ENCODE measurements at places on chromosomes 7 and 10.

DNA sequence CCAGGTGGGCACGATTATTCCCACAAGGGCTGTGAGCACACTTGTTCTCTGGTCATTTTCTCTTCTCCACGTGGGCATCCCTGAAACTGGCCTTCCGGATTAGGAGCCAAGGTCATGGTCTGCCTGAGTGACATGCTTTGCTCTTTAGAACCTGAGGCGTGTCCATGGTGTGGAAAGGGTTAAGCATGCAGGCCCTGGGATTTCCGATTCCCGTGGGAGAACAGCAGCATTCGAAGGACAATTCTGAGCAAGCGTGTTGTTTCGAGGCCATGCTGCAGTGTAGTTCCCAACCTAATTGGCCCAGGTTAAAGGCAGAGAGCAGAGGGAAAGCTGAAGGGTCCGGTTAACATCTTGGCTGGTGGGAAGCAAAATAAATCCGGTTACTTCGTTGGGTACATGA is 245.9 kb downstream of the SKAP2 start:
- no peak for DNase-seq

DNA sequence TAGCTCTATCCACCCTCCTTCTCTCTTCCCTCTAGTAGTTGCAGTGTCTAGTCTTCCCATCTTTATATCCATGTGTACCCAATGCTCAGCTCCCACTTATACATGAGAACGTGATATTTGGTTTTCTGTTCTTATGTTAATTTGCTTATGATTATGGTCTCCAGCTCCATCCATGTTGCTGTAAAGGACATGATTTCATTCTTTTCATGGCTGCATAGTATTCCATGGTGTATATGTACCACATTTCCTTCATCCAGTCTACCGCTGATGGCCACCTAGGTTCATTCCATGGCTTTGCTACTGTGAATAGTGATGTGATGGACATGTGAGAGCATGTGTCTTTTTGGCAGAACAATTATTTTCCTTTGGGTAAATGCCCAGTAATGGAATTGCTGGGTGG is 6.5 kb downstream of the PRSS2 start:
- DNase-seq = no peak

GRCh38 chr7:80770675-80771081 is 132.2 kb downstream of the CD36 start:
- DNase-seq = no peak

- no peak for DNase-seq
Observed at GRCh38 chr7:100394077-100394476, 20.8 kb downstream of the PILRA start.

DNA sequence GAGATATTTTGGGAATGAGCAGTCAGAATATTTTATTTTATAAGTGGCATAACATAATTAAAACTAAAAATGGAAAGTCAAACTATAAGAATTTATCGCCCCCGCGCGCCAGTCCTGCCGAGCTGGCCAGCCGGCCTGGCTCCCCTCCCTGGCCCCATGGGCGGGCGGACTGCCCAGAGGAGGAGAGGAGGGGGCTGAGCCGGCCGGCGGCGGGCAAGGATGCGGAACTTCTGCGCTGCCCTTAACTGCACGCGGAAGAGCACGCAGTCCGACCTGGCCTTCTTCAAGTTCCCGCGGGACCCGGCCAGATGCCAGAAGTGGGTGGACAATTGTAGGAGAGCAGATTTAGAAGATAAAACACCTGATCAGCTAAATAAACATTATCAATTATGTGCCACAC is 96.8 kb downstream of the DKK1 start:
- DNase-seq = no peak

- no peak for DNase-seq
Observed at GRCh38 chr10:88725798-88726197, 19.7 kb downstream of the LIPK start.

- DNase-seq = no peak
Observed at GRCh38 chr10:47079204-47079580, 168.0 kb downstream of the PTPN20 start.

- no peak for DNase-seq
Observed at GRCh38 chr10:69459893-69460575, 8.8 kb downstream of the TSPAN15 start.

GRCh38 chr10:15158448-15158847 is 10.0 kb downstream of the NMT2 start:
- DNase-seq = no peak

DNA sequence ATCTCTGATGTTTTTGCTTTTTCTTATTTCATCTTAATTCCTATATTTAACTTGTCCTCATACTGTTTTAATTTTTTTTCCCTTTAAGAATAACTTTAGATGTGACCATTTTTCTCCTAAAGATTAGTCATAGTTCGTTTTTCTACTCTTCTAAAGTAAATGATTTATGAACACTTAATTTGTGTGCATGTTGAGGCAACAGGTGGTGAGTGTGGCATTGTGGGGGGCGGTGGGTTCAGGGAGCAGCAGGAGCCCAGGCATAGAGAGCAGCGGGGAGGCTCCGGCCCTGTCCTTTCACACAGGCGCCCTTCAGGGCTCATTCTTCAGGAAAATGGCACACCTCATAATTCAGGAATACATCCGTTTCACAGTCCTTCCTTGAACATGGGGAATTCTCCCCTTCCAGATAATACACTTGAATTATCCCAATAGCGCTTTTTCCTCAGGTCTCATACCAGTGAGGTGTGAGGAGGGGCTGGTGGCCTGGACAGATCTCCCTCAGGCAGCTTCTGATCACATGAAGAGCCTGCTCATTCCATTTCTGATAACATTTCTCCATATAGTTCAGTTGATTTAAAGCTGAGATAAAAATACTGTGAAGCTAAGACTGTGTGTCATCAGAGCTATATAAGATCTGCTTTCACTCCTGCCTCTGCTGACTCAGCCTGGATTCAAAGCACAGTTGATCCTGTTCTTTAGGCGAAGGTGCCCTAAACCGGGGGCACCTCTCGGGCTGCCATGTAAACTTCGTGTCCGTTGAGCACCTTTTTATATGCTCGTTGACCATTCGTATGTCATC is 40.2 kb downstream of the CUL1 start:
- no peak for DNase-seq

DNA sequence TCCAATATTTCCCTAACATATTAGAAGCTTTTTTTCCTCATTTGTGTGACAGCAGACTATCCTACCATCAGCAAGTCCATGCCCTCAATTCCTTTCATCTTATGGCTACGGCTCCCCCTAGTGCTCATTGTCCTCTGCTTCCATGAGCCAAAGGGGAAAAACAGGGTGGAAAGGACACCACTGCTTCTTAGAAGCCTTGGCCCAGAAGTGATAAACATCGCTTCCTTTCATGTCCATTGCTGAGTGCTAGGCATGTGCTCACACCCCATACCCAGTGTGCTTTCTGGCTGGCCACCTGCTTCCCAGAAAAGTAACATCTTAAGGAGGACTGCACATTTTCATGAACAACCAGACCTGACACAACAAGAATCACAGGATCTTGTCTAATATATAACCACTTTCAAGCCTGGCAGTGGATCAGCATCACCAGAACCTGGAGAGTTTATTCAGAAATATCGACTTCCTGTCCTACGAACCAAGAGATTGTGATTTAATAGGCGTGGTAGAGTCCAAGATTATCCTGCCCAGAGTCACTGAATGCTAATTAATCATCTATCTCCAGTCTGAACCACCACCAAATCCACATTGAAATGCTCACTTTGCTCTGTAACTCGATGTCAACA is 650.5 kb upstream of the SORCS1 start:
- no peak for DNase-seq

- no peak for DNase-seq
Observed at GRCh38 chr10:62019685-62020359, 118.3 kb downstream of the ARID5B start.

DNA sequence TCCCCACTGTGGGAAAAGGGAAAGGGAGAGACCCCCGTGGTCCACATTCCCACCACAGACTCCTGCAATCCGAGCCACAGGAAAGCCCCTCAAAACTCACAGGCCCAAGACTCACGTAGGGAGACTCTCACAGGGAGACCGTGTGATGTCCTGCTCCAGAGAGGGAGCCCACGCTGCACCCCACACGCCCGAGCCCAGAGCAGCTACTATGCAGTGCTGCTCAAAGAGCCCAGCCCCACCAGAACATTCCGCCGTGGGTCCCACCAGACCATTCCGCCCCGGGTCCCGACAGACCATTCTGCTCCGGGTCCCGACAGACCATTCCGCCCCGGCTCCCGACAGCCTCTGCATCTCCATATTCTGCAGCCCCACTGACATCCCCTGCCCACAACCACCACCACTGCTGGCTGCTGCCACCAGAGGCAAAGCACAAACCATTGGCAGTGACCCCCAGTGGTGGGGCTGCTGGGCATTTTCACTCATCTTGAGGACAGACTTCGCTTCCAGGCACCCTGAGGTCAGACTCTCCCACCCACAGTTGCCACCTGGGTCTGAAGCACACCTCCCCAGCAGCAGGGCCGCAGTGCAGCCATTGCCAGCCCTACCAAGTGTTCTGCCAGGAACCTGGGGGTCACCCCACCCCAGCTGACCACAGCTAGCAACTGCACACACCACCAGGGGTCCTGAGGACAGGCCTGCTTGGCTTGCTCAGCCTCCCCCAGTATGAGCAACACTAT is 625.4 kb upstream of the FOXK1 start:
- no peak for DNase-seq

GRCh38 chr10:87696922-87697745 is 37.5 kb downstream of the PAPSS2 start:
- DNase-seq = no peak

DNA sequence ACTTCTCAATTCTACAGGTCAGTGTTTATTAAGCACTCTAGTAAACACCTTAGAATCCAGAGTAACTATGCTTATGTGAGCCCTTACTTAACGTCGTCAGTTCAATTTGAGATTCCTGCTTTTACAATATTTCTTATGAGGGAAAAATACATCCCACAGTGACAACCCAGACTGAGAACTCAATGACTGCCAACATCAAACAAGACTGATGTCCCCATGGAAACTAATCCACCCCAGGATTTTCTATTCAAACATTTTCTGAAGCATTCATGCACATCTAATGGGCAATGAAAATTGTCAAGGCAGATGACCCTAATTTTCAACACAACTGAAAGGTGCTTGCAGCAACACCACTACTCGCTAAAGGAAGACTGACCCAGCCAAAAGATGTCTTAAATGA is 67.0 kb downstream of the ATE1 start:
- no peak for DNase-seq

GRCh38 chr10:89173075-89173474 is 34.0 kb downstream of the CH25H start:
- DNase-seq = no peak

DNA sequence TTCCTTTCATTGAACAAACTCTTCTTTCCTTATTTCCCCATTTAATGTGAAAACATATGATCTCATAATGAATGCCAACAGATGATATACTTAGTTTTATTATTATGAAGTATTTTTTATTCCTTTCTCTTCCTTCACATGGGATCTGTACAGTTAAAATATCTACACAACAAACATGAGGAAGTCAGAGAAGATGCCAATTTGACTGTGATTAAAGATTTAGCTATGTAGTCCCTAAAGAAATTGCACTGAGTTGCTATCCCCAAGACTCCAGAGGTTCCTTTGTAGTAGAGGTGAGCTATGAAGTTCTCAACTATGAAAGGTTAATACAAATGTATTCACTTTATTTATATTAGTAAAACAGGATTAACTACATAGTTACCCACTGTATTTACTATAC is 60.6 kb upstream of the LRRN3 start:
- no peak for DNase-seq

DNA sequence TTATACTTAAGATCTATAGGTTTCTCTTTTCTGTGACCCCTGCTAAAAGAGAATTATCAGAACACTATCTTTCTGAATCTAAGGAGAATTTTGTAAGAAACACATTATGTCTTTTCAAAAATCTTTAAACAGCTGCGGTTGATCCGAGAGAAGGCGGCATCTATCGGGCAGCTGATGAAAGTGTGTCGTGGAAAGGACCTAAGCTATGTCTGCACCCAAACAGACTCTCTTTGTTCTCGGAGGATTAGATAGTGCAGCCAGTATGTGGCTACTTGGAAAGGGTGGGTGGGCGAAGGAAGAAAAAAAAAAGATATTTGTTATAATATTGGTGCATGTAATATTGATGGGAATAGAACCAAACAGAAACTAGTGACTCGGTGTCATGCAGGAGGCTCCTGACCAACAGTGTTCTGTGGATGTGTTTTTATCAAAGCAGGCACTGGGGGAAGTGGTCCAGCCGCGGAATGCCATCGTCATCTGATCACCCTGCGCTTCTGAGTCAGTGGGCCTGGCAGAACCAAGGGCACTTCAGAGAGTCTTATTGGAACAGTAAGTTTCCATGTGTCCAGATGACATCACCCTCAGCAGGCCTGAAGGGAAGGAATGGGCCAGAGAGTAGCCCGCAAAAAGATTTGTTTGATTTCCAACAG is 509.7 kb upstream of the AKR1E2 start:
- DNase-seq = no peak

DNA sequence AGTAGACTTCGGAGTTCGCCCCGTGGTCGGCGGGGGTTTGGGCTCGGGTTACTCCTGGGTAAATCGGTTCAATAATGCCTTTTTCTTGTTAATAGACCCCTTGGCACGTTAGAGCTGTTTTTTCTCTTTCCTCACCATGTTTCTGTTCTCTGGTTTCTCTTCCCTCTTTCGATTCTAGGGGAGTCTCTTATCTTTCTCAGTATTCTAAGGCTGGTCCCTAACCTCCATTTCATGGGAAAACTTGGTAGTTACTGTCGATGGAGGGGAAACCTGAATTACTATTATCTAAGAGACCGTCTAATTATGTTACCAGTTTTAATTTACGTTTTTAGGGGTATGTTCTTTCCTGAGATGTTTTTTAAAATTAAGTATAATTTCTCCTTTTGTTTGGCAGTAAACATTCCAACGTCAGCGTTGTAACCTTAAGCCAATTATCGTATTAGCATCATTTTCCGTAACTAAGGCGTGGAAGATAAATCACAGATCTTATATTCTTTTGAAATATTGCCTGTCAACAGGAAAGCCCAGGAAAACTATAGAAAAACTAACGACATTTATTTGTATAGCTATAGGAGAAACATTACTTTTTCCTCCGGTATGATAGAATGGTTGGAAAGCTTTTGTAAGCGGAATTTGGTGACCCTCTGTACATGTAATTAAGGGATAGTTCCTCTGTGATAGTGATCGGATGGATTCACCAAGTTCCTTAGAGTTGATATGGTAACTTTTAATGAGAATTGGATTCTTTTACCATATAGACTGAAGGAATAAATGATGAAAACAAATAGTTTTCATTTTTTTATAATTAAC is 847 bp downstream of the BTAF1 start:
- no peak for DNase-seq

- no peak for DNase-seq
Observed at GRCh38 chr10:75396631-75397495, 4.7 kb downstream of the ZNF503 start.

- no peak for DNase-seq
Observed at GRCh38 chr10:10623958-10624566, 393.6 kb upstream of the CELF2 start.
